ENCODE measurements at places on chromosomes 12 and 14. TPM values are rescaled to one million over a fixed set of nuclear protein-coding genes. Genes with fewer than 3 reads are reported as not detected.

The PTPRR gene
- total RNA-seq = 0.32 TPM

The TAS2R42 gene
- not detected for total RNA-seq

The STAT6 gene
- total RNA-seq = 164 TPM

The P2RX2 gene
- total RNA-seq = not detected

The KRT85 gene
- total RNA-seq = not detected

The ACOT4 gene
- total RNA-seq = 4.9 TPM
